ENCODE measurements at places on chromosomes 4 and X.

GRCh38 chr4:67615119-67615518 lies 56.6 kb downstream of the STAP1 start:
- DNase-seq, result no peak

DNA sequence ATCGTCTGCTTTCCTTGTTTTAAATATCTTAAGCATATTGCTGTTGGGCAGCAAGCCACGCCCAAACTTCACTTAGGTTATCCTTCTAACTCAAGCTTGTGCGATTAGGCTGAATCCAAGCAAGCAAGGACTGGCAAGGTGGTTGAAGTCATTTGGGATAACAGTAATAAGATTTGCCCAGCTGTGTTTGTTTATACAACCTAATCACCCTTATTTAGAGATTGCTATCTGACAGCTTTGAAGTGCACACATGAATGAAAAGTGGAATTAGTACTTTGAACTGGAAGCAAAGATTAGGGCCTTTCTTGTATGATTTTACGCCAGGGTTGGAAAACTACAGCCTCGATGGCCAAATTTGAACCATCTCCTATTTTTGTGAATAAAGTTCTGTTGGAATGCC lies 182.1 kb downstream of the ASB9 start:
- DNase-seq, result no peak

- DNase-seq, result no peak
Observed at GRCh38 chr4:77579406-77580076, 26.1 kb upstream of the CXCL13 start.

DNA sequence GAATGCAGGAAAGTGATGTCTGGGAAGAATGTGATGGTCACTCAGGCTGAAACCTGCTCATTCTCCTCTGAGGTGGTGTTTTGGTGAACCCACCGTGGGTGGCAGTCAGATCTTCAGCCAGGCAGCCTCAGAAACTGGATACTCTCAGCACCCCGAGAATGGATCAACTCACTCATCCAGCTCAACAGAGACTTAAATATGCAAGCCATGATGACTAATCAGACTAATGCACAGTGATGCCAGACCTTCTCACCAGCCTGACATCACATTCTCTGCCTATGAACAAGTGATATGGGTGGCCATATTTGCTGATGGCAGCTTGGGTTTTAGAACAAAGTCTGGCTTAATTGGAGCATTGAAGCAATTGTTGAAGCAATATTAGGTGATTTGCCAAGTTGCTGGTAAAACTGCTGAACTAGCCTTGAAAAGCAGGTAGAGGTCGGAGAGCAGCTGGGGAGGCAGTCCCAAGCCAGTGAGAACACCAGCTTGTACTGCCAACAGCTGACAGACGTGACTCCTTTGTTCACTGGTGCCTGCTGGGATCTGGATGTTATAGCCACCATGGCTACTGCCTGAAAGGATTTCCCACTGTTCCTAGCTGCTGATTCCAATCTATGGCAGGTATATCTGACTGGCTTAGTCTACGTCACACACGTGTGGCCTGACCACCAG lies 608.1 kb downstream of the MID1IP1 start:
- DNase-seq, result no peak

- DNase-seq, result no peak
Observed at GRCh38 chrX:39605183-39605582, 492.6 kb downstream of the BCOR start.

GRCh38 chr4:118680808-118681207 lies 4.4 kb upstream of the METTL14 start:
- no peak for DNase-seq

All from sciatic nerve (tissue), 2 donors.